ENCODE measurements at places on chromosomes 5 and 9. TPM values are rescaled to one million over a fixed set of nuclear protein-coding genes. Genes with fewer than 3 reads are reported as not detected.

The C9orf50 gene
- total RNA-seq, result not detected

The LHX2 gene
- total RNA-seq, result 20.6 TPM

DNA sequence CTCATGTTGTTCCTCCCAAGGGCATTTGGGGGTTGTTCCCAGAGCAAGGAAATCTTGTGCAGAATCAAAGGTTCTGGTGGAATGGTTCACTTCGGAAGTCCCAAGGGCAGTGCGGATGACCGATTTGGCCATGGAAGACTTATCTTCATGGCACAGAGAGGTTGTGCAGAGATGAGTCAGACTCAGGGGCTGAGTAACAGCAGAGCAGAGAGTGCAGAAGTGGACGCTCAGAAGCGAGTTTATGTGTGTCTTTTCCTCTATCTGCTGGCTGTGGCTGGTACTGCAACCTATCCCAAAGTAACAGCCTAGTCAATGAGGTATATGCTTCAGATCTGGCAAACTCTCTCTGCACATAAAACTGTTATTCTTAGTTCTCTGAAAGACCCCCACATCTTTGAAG is 118.1 kb downstream of the DPYSL3 start:
- no peak overlapping the region for H3K4me3 ChIP-seq
- no peaks in the 10 kb centered on the region for H3K4me1 ChIP-seq
- H3K27me3 ChIP-seq, result no peaks in the 10 kb centered on the region

DNA sequence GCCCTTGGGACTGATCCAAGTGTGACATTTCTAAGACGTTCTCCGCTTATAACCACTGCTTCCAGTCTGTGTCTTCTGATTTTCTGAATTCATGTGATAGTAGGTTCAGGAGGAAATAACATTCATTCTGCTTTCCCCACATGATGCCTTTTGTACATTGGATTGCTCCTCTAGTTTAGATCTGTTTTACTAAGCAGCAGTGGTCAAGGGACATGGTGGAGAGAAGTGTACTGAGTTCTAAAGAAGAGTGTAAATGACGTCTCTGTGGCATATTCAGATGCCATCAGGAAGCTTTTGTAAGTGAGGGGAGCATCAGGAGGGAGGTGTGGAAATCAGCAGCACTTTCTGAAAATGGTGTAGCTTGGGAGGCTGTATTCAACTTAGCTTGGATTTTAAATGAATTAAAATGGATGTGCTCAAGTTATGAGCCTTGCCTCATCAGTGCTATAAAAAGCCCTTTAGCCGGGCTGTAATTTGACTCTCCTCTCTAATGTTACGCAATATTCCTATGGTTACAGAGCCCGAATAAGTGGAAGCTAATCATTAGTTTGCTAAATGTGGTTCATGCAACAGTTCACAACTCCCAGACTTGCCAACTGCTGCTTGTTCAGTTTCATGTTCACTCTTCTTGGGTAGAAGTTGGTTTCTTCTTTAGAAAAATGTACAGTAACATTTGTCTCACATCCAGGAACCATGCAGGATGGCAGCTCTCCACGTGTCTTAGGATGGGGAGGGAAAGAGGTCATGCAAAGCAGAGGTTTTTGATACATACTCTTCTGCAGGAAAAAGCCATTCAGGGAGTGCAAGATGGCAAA is 281.3 kb downstream of the ARHGAP26 start:
- no peak overlapping the region for H3K27ac ChIP-seq
- H3K4me3 ChIP-seq, result no peak overlapping the region
- H3K4me1 ChIP-seq, result peaks cover 15% of the 10 kb centered on the region
- no peak for DNase-seq
- no peaks in the 10 kb centered on the region for H3K36me3 ChIP-seq

The ANKRD34B gene
- total RNA-seq, result not detected

The CCL21 gene
- total RNA-seq, result not detected

The THBS4 gene
- 0.57 TPM for total RNA-seq

GRCh38 chr5:59051951-59052350 is 469.1 kb downstream of the RAB3C start:
- DNase-seq, result no peak
- H3K4me1 ChIP-seq, result no peaks in the 10 kb centered on the region
- no peaks in the 10 kb centered on the region for H3K36me3 ChIP-seq

DNA sequence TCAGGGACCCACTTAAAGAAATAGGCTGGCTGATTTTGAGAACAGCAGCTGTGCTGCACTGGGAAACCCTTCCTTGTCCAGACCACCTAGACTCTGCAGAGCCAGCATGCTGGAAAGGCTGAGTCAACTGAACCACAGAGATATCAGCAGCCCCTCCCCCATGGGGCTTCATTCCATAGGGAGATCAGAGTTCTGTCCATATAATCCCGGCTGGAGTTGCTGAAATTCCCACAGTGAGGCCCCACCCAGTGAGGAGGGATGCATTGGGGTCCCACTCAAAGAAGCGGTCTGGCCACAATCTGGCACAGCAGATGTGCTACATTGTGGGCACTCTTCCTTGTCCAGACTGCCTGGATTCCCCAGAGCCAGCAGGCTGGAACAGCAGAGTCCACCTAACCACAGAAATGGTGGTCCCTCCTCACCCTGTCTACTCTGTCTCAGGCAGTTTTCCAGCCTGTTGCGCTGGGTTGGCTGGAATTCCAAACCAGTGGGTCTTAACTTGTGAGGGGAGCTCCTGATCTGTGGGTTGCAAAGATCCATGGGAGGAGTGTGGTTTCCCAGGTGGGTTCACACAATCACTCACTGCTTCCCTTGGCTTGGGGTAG is 127.1 kb downstream of the RNF180 start:
- H3K4me3 ChIP-seq, result no peak overlapping the region
- no peak for DNase-seq

- H3K27ac ChIP-seq, result no peak overlapping the region
- H3K36me3 ChIP-seq, result peaks cover 2% of the 10 kb centered on the region
- no peaks in the 10 kb centered on the region for H3K27me3 ChIP-seq
- DNase-seq, result no peak
- no peaks in the 10 kb centered on the region for H3K4me1 ChIP-seq
Measured at GRCh38 chr9:20880675-20881074, 150.8 kb downstream of the HACD4 start.

The TRAF1 gene
- 3.5 TPM for total RNA-seq

Measured in suprapubic skin (tissue), 4 donors.